HFF-Myc (cell line): ENCODE measurements at places on chromosomes 12 and 14.

DNA sequence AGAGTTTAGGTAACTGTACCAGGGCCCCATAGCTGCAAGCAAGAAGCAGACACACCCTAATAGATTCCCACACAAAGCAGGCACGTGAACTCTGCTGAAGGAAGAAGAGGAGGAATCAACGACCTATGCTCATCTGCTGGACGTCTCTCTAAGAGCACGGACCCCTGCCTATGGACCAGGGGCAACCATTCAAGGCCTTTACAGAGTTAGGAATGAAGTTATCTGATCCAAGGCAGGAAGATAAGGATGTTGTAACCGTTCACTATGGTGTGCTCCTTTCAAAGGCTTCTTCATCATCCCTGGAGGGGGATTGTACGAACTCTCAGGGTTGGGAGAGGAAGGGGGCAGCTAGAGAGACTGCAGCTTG lies 141.6 kb upstream of the PARP11 start:
- DNase-seq = no peak

DNA sequence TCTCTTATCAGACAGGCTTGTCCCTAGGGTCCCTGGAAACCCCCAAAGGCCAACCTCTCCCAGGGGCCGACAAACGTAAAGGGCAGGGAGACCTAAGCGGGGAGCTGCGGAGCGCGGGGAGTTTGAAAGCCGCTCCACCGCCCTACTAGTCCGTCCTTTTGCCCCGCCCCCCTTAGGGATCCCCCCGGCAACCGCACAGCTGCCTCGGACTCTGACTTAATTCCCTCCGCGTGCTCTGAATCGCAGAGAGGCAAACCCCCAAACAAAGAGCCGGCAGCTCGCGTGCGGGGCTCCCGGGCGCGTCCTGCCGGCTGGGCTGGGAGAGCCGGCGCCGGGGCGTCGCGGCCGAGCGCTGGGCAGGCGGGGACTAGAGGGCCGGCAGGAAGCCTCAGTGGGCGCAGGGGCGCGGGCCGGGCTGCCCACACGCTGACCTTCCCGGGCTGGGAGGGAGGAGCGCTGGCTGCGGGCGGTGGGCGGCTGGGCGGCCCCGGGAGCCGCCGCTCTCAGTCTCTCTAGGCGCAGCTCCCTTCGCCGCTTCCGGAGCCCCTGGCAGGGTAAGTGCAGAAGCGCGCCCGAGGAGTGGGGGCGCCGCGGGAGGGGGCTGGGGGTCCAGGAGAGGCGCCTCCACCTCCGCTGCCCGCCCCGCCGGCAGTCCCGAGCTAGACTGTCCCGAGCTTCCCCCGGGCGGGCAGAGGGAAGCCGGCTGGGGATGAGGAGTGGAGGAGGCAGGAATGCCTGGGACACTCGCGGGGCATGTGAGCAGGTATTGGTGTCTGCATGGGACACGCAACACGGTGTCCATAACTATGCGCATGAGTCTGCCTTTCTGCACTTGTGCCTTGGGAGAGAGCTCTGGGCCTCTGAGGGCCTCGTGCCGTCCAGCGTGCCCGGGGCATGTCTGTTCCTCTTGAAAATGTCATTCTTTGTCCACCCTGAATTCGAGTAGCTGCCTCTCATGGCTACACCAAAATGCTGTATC lies at the start of gene TSPAN11:
TSPAN11 (plus strand) TSS at position 506 of the 979 bp plus-strand sequence. CDS start 27,244 bp downstream, outside the sequence.
- no peak for DNase-seq

DNA sequence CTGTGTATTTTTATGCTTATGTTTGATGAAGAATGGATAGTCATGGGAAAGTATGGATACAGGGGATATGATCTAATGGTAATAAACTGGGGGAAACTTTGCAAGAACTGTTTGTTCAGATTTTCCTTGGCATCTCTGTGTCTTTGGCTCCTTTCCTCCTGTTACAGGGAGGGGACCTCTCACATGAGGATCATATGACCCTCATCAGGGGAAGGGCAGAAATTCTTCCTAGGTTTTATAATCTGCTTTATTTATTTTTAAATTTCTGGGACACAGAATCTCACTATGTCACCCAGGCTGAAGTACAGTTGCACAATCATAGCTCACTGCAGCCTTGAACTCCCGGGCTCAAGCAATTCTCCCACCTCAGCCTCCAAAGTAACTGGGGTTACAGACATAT lies 526.5 kb downstream of the CCER1 start:
- no peak for DNase-seq

GRCh38 chr12:2341051-2341751 lies 288.4 kb downstream of the CACNA1C start:
- DNase-seq = no peak

DNA sequence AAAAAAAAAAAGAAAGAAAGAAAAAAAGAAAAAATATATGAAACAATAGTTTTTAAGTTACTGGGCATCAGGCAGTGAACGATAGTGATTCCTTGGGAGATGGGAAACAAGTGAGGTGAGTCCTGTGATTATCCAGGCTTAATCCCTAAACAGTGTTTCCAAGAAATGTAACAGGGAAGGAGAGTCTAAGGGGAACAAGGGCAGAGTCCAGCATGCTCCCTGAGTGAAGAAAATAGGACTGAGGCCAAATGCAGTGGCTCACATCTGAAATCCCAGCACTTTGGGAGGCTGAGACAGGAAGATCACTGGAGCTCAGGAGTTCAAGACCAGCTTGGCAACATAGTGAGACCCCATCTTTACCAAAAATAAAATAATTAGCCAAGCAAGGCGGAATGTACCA lies 40.7 kb downstream of the R3HDM2 start:
- no peak for DNase-seq

DNA sequence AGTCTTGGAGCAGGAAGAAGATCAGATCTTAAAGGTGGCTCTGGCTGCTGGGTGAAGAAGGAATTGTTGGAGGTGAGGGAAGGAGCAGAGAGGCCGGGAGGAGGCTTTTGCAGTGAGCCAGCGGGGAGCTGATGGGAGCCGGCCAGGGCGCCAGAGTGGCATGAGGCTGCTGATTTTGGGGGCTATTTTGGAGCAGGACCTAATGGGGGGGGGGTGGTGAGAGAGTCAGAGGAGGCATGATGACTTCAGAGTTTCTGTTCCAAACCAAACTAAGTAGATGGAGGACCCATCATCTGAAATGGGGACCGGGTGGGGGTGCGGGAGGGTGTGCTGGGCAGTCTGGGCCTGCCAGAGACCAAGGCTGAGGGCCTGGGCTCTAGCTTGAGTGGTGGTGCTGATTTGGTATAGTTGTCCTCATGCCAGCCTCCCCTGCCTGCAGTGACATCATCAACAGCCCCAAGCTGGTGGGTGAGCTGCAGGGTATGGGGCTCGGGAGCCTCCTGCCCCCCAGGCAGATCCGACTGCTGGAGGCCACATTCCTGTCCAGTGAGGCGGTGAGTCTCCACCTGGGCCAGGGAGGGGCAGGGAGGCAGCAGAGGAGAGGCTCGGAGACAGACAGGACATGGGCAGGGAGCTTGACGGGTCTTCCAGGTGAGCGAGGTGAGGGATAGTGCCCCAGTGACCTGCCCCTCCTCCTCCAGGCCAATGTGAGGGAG lies 6.2 kb downstream of the TNFAIP2 start:
- no peak for DNase-seq

DNA sequence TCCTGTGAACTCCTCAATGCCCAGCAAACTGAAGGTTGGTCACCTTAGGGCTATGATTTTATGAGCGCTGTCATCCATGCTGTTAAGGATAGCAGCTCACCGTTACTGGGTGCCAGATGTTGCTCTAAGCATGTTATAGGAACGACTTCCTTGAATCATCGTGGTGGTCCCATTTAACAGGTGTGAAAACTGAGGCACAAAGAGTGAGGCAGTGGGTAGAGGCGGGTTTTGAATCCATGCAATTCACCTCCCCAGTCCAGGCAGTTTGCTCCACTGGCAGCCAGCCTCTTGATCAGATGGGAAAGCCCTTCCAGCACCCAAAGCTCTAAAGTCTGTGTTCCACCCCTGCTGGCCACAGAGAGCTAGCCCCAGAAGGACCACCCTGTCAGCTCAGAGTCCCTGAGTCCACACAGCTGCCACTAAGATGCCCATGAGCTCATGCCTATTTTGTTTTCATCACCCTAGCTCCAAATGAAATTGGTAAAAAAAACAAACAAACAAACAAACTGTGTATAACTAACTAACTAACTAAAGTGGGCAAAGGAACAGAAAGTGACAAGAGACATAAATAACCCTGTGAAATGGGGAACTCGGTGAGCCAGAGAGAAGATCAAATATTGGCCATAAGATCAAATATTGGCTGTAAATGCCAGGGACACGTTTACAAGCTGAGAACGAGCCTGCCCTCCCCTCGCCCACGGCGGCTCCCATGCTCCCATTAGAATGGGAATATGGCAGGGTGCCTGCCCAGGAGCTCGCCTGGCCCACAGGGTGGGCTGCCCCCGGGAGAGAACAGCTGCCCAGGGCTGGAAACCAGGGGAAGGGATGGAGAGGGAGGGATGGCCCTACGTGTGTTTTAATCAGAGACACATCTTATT lies 72.3 kb upstream of the RFLNA start:
- no peak for DNase-seq

- no peak for DNase-seq
Measured at GRCh38 chr14:68160779-68161546, 341.4 kb downstream of the RAD51B start.

- DNase-seq = no peak
Measured at GRCh38 chr14:99768381-99768780, 24.8 kb upstream of the EML1 start.

GRCh38 chr12:68746572-68747180 lies 700 bp downstream of the SLC35E3 start:
- DNase-seq = peak; percentile 36

DNA sequence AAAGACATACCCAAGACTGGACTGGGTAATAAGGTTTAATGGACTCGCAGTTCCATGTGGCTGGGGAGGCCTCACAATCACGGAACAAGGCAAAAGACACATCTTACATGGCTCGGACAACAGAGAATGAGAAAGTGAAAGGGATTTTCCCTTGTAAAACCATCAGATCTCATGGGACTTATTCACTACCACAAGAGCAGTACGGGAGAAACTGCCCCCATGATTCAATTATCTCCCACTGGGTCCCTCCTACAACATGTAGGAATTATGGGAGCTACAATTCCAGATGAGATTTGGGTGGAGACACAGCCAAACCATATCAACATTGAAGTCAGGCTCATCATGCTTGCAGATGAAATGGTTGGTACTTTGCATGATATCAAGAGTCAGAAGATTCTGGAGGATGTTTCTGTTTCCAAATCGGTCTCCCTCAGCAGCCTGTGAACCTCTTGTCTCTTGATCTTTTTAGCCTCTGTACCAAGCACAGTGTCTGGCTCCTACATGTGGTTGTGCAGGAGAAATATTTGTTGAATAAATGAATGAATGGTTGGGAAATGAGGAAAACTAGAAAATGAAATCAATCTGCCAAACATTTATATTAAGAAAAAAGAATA lies 98.6 kb downstream of the VRK1 start:
- DNase-seq = no peak
